Stimulated activated CD4-positive, alpha-beta T cell treated with anti-CD3 and anti-CD28 coated beads, Interleukin-15, amount 100 ng/mL, for 1 hour (primary cell): ENCODE measurements at places on chromosomes 13 and 19.
A peak's percentile ranks its signal among the peaks of the same experiment; 100 is the strongest.

GRCh38 chr19:14339741-14340140, 41.5 kb upstream of the ADGRE5 start:
- no peak for DNase-seq

DNA sequence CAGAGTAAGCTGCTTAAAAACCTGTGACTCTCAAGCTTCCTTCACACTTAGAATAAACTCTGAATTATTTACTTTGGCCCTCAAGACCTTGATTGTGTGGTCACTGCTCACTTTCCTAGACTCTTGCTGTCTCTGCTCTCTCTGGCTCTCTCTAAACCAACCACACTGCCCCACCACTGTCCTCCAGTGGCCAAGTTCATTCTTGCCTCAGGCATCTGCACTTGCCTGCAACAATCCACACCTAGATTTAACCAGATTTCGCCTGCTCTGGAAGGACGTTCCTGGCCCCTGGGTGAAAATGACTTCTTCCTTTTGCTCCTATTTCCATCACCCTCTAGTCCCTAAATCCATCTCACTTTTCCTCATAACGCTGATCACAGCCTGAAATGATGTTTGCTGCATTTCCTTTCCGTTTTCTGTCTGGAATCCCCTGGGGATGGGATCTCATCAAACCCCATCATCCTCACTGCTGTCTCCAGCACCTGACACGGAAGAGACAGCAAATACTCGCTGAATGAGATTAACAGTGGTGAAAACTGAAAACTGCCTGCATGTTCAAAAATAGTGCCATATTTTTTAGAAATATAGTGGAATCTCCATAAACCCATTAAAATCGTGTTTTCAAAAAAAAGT, 232.6 kb downstream of the UQCRFS1 start:
- DNase-seq = no peak

GRCh38 chr19:4976401-4977298, 7.7 kb downstream of the KDM4B start:
- no peak for DNase-seq

DNA sequence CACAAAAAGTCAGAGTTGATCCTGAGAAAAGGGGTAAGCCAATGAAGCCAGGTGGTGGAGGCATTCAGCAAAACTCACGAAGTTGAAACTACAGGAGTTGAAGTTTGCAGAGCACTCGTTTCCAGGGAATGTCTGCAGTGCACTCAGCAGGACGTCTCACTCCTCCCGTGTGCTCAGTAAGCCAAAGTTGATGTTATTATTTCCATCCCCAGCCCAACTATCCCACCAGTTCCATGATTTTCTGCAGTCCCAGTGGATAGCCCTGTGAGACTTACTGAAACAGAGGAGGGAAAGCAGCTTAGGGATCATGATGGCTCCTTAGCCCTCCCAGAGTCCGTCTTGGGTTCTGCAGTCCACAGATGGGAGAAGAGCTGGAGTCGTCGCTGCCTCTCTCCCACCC, at the start of gene TARM1:
TARM1 (minus strand) TSS at position 334 of the 400 bp plus-strand sequence; CDS start at position 309, 25 bp downstream.
- DNase-seq = no peak

- DNase-seq = no peak
Observed at GRCh38 chr13:69595181-69595580, 512.4 kb upstream of the ATXN8OS start.

DNA sequence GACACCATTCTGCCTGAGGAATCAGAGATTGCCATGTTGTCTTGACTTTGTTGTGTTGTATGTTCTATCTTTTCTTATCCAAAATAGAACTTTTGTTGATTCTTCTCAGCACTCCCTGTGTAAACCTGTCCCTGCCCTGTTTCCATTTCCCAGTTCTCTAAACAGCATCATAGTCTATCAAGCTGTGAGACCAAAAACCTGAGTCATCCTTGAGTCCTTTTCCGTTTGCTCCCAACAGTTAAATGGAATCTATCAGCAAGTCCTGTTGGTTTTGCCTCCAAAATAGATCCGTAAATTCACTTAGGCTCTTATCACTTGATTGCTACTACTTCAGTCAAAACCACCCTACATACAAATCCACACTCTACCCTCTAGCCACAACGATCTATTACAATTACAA, 667.1 kb downstream of the PCDH9 start:
- DNase-seq = no peak

- DNase-seq = no peak
Observed at GRCh38 chr19:1102407-1103131, 1.2 kb upstream of the GPX4 start.

GRCh38 chr19:2132731-2133490, 18.5 kb downstream of the AP3D1 start:
- DNase-seq = no peak

GRCh38 chr19:5170329-5170745, 170.3 kb downstream of the PTPRS start:
- peak; percentile 31 for DNase-seq

DNA sequence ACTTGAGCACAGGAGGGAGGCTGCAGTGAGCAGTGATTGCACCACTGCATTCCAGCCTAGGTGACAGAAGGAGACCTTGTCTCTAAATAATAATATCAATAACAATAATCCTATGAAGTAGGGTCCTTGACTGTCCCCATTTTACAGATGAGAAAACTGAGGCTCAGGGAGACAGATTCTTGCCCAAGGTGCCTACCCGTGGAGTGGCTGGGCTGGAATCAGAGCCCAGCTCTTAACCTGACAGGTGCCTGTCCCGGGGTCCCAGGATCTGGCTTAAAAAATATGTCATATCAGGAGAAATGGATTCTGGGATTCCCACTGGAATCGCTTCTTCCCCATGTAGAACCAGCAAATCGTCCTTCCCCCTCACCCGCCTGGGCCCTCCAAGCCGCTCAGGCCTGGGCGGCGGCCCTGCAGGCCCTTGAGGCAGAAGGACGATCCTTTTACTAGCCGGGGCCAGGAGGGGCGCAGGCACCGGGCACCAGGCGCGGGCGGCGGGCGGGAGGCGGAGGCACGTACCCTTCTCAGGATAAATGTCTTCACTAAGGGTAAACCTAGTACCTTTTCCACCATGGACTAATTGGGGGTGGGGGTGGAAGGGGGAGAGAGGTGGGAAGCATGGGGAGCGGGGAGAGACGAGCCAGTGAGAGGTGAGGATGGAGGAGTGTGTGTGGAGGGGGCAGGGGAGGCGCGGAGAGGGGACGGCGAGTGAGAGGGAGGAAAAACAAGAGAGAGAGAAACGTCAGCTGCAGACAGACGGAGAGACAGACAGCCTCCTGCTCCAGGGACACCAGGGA, 60.6 kb downstream of the COLGALT1 start:
- no peak for DNase-seq

DNA sequence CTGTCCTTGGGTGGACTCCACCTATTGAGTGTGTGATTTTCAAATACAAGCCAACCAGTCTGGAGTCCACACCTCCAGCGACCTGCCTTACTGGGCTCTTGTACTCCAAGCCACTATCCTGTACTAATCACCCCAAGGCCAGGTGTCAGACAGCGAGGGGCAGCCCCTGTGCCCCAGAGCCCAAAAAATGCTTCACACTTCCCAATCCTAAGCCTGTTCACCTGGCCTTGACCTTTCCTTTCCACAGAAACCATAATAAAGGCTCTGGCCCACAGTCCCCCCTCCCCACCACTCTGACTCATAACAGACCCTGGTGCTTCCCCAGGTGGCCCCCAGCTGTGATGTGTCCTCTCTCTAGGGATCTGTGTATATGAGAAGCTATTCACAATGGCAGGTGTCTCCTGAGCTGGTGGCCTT, 3.9 kb downstream of the CD209 start:
- DNase-seq = no peak

DNA sequence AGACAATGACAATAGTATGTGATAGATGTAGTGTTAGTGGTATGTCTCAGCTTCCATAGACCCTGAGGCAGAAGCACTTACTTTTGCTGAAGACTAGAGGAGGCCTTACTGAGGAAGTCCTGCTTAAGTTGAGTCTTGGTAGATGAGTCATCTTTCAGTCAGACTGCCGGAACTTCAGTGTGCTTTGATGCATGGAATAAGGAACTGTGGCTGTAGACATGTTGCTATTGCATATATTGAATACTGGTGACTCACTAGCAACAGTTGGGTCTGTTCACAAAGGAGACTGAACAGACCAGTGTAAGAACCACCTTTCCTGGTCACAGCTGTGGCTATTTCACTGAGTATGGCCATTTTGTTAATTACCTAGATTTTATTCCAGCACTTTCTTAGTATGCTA, 1000.6 kb downstream of the OLFM4 start:
- no peak for DNase-seq

DNA sequence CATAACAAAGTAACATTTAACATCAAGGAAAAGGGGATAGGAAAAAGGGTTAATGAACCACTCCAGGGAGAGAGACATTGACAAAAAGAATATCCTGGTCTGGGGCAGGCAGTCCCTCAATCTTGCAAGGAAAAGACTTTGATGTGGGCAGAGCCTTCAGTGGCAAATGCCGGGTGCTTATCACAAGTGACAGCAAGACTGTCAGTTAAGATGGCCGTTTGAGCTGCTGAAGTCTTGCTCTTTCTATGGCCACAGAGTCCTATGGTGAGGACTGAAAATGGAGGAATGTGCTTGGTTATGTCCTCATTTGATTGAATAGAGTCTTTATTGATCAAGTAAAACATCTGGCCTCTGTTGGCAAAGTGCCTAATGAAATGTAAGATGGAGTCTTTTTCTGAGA, 112.1 kb downstream of the B3GLCT start:
- DNase-seq = no peak

DNA sequence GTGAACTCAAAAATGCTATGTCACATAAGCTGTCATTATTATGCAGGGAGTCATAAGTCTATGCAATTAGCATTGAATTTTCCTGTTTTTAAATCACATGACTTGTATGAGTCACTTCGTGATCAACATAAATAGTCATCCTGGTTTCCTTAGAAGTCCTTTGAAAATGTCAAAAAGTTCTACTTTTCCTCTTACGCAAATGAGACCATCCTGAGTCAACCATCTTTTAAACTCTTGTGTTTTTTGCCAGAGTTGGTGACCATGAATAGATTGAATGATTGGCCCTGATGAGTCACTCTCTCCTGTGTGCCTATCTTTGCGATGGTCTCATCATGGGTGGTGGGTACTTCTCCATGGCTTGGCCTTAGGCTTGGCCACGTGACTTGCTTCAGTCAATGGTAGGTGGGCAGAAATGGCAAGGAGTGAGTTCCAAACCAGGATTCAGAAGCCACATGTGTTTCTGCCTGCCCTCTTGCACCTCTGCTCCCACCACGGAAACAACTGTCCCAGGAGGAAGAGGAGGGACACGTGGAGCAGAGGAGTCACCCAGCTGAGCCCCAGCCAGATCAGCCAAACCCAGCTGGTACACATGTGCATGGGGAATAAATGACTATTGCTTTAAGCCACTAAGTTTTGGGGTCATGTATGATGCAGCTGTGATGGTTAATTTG, 123.5 kb upstream of the CACNA1A start:
- no peak for DNase-seq

DNA sequence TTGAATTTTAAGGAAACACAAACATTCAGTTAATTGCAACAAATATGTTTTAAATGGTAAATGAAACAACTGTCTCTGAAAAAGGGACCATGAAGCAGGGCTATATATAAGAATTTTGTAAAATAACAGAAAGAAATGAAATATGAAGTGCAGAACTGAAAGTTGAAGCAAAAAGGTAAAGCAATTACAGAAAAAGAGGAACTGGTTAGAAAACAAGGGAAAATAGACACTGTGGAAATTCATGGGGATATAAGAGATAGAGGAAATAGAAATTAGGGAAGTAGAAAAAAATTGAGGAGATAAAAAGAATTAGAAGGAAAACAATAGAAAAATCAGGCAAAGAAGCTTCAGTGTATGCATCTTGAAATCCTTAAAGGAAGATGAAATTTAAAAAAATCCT, 40.0 kb upstream of the TDRD3 start:
- no peak for DNase-seq

- DNase-seq = no peak
Observed at GRCh38 chr13:24212674-24213073, 52.2 kb downstream of the SPATA13 start.
